ENCODE measurements at places on chromosomes 4 and X.
A peak's percentile ranks its signal among the peaks of the same experiment; 100 is the strongest.

- no peak for DNase-seq
These were observed 73.4 kb downstream of the NBDY start for GRCh38 chrX:56802428-56802827.

DNA sequence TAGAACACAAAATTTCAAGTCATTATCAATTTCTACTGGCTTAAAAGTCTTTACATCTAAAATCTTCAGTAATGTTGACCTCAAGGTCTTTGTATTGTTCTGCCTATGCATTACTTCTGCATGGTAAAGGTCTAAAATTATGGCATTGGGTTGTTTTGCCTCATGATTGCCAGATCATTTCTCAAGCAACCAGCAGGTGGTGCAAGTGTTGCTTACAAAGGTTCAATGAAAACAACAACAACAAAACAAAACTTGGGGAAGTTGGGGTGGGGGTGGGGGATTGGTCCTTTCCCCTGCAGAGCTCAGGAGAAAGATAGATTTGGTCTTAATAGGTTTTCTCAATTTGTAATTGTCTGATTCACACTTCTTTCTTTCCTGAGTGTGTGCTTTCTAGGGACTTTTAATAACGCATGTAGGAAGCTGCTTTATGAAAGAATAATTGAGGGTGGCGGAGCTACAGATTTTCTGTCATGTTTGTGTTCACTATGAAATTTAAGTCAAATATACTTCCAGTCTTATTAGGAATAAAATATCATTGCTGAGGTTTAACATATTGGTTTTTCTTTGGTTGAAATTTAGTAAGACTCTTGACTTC lies 145.1 kb downstream of the COL4A5 start:
- DNase-seq, result no peak

DNA sequence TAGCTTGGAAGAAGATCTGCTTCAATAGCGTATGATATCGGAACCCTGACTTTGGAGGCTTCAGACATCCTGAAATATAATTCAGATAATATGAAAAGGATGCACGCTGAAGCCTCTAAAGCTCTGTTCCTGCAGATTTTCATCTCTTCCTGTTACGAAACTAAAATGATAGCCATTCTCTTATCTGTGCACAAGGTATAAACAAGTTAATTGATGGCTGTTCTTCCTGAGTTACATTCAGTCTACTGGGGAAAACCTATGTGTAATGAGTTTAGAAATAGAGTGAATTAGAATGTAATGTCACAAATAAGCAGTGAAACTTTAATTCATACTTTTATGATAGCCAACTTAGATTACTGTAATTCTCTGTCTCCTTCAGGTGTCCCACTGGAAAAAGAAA lies 36.8 kb upstream of the AGA start:
- DNase-seq, result no peak

GRCh38 chr4:135485371-135485770 lies 1283.8 kb upstream of the PABPC4L start:
- no peak for DNase-seq

DNA sequence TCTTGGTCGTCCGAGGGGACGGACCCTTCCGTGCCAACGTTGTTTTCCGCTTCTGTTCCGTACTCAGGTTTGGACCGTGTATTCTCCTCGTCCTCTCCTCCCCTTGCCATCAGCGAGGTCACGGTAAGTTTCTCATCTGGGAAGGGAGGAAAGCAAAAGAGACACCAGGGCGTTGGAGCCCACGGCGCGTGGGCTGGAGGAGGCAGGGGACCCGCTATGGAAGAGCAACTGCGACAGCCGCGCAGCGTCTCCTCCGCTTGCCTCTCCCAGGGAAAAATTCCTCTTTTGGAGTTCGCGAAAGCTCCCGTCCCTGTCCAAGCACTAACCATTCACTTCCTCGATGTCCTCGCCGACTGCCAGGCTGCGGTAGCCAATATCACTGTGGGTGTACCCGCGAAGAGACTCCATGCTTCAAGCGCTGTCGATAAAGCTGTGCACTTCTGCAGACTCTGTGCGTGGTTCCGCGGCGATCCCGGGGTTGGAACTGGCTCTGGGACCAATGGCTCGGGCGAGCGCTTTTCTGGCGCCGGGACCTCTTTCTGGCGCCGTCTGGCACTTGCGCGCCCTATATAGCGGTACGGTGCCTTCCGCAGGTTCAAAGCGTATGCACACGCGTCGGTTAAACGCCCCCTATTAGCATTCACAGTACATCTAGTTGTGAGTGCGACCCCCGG lies at the start of gene ESX1:
Gene ESX1, minus strand, starts transcription at position 492 of the 674 bp plus-strand sequence. Its CDS starts 84 bp downstream, at position 408.
- no peak for DNase-seq

- DNase-seq, result no peak
These were observed 94.1 kb upstream of the ACSL4 start for GRCh38 chrX:109826954-109827708.

- DNase-seq, result no peak
These were observed 62.7 kb downstream of the PRPS1 start for GRCh38 chrX:107691024-107691448.

DNA sequence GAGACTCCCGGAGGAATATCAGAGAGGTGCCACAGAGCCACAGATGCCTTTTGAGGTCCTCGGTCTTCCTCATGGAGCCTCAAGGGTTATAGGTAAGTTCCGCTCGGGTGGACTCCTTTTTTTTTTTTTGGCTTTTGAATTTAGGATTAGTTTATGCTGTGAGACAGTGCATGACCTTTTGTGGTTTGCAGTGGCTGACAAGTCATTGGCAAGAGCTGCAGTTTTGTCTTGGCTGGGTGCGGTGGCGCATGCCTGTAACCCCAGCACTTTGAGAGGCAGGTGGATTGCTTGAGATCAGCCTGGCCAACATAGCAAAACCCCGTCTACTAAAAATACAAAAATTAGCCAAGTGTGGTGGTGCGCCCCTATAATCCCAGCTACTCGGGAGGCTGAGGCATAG lies 4.5 kb upstream of the GRSF1 start:
- DNase-seq, result no peak

DNA sequence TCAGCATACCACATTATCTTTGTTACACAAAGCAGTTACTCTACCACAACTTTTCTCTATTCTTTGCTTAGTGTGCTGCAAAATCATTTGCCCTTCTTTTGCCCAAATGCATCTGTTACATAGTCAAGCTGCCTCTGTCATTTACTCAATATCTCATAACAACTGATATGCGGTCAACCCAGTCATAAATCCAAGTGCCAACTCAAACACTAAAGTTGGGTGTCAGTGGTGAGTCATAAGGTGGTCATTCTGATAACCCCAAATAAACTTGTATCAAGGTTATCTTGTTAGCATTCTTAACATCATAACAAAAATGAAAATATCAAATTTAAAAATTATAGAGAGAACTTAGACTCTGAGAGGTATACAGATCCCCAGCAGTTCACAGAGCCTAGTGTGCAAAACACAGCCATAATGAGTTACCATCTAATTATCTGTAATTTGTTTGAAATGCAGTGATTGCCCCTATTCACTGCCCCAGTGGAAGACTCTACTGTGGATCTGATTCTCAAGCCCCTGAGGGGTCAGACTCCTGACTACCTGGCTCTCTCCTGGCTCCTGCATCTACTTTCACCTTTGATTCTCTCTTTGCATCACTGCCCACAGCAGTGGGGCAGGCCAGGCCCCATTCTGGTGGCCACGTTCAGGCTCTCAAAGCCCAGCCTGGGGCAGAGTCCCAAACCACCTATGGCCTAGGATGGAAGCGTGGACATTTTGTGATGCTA lies 29.2 kb downstream of the TBC1D9 start:
- DNase-seq, result no peak

DNA sequence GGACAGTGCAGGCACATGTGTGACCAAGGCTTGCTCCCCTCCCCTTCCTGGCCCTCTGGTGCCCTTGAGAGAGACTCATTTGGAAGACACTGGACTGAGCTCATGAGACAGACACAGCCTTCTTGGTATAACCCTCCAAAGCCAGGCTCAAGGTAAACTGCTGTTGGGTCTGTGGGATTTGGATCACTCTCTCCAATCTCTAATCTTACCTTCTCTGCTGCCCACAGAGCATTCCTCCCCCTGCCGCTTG lies 105.0 kb upstream of the MAMLD1 start:
- DNase-seq, result no peak

GRCh38 chrX:74419864-74420195 lies 1.5 kb upstream of the SLC16A2 start:
- DNase-seq, result no peak

DNA sequence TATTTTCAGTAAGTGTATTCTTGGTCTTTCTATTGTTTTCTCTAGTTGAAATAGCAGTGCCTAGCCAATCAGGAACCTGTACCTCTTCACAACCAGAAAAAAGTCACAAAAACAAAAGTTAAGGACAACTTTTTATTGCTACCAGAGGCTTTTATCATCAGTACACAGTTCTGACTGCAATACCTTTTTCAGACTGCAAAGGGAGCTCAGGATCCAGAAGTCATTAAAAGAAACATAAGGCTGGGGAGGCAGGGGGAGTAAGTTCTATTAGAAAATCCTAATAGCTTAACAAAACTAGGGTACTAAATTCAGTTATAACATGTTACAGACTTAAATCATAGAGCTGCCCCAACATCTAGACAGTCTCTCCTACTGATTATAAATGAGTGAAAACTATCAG lies 28.8 kb downstream of the CCNI start:
- DNase-seq, result no peak

GRCh38 chr4:40149960-40150385 lies 46.9 kb upstream of the RHOH start:
- peak; percentile 70 for DNase-seq

- DNase-seq, result no peak
These were observed 36.3 kb downstream of the SNCA start for GRCh38 chr4:89800527-89801103.

DNA sequence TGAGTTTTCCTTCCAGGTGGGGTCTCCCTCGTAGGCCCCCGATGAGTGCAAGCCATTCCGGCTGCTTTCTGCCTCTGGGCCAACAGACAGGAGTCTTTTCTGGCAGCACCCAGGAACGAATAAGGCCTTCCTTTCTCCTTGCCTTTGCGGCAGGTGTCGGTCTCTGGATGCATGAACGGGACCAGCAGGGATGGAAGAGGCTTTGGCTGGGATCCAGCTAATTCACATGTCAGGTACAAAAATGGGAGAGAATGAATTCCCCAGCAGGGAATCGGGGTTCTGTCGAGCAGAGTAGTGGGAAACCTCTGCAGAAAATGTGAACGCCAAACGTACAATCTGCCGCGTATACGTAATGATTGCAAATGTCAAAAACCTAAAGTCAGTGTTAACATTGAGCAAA lies 146.1 kb upstream of the TBL1X start:
- DNase-seq, result no peak

DNA sequence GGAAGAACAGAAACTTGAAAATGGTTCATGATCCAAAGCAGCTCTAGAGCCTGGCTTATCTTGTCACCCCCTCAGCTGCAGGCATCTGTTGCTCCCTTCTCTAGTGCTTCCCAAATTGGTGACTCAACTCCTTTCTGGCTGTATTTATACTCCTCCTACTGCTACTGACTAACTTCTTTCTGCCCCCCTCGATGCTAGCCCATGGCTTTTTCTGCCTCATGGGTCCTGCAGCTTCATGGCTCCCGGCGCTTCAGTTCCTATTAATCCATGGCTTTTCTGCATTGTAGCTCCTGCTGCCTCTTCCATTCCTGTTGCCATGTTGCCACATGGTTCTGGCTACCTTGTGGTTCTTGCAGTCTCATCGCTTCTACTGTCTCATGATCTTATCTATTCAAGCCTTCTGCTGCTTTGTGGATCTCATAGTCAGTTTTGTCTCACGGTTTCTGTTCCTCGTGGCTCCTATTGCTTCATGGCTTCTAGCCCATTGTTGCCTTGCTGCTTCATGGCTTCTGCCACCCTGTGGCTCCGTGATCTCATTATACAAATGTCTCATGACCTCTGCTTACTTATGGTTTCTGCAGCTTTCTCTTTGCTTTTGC lies 48.1 kb downstream of the SMC1A start:
- no peak for DNase-seq

GRCh38 chr4:55435141-55435841 lies 39.5 kb downstream of the TMEM165 start:
- peak; percentile 9 for DNase-seq

- no peak for DNase-seq
These were observed 252.7 kb downstream of the SPRY1 start for GRCh38 chr4:123649250-123649644.

- DNase-seq, result no peak
These were observed 11.2 kb upstream of the GRIA3 start for GRCh38 chrX:123172869-123173268.

GRCh38 chrX:154459832-154460231 lies 1.8 kb downstream of the PLXNA3 start:
- no peak for DNase-seq

GRCh38 chrX:10893976-10894375 lies 217.2 kb upstream of the HCCS start:
- no peak for DNase-seq

- no peak for DNase-seq
These were observed 9.5 kb downstream of the WDR44 start for GRCh38 chrX:118355225-118355920.

- DNase-seq, result no peak
These were observed 139.6 kb downstream of the LARP7 start for GRCh38 chr4:112776535-112776934.

- no peak for DNase-seq
These were observed 8.0 kb upstream of the DGAT2L6 start for GRCh38 chrX:70169281-70169680.
